ENCODE measurements at places on chromosomes 2 and 18.

- DNase-seq: peak; percentile 72
Observed at GRCh38 chr2:460861-461260, 173.0 kb upstream of the ALKAL2 start.

GRCh38 chr2:54772531-54772930, 49.1 kb downstream of the EML6 start:
- DNase-seq: no peak

- DNase-seq: no peak
Observed at GRCh38 chr2:37631698-37632097, 39.7 kb downstream of the CDC42EP3 start.

GRCh38 chr2:45006942-45007287, 2.3 kb downstream of the SIX2 start:
- DNase-seq: no peak

GRCh38 chr2:237557633-237558015, 8.8 kb upstream of the PRLH start:
- no peak for DNase-seq

DNA sequence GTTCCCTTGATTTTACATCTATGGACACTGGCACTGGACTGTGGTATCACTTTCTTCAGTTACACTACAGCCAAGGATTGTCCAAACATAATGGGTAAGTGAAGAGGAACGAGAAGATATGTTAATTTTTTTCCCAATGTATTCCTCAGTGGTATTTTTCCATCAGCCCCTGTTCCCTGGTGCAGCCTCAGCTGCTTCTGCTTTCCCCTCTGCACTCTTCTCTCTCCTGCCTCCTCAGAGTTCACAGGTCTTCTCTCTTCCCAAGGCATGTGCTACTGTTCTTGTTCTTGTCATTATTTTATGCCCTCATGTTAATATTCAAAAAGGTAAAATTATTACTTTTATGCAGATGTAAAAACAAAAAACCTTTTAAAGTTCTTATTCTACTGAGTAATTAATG, 378.0 kb upstream of the NRXN1 start:
- DNase-seq: no peak

DNA sequence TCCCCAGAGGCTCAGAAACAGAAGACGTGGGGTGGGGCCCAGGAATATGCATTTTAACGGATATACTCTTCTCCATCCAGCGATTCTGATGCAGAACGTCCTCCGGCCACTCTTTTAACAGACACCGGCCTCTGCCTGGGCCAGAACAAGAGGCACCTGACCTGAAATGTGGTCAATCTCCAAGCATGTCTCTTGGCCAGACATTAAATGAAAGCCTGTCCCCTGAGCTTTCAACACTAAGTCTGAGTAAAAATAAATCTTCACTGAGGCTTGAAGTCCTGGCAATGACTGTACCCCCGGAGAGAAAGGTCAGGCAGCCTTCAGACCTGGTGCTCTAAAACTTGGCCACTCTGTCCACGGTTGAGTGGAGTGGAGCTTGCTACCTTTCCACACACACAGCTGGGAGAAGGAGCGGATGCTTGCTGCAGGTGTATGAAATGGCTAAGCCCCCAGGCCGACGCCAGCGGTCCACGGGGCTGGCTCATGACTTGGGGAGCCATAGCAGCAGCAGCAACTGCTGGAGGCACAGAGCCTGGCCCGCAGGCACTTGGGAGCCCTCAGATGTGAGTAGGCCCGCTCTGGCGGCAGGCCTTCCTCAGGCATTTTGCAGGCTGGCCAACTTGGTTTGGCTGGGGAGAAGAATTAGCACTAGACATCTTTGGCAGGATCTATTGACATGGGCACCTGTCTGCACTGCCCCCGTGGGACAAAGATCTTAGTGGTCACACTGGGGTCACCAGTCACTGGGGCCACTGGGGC, 79.7 kb downstream of the TMEM17 start:
- DNase-seq: no peak

- DNase-seq: no peak
Observed at GRCh38 chr2:1502891-1503304, 89.6 kb downstream of the TPO start.

DNA sequence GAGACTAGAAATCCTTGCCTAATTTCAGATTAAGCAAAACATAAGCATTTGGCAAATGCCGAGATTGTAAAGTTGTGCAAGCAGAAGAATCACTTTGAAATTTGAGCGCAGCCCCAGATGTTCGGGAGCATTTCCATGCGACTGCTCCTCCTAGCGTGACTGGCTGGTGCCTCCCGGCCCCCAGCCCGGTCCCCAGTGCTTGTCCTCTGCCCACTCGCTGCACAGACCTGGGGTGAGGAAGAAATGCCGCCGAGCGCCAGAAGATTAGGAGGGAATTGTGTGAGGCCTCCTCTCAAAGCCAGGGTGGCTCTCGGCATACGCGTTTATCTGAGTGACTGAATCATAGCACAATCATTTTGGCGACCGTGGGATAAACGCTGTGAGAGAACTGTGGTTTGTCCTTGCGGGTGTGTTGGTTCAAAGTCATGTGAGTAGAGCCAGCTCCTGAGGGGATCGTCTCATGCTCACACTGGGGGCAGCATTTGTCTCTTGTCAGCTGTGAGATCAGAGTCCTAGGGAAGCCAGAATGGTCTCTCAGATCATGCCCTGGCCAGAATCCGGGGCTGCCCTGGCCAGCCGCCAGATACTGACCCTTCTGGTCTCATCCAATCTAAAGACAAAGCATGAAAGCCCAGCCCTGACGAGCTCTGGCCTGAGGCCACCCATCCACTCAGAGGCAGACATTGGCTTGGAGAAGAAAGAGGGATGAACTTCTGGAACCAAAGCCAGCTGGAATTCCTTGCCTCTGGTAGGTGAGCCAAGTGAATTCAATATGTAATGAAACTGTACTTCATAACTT, 189.3 kb downstream of the SH3RF3 start:
- DNase-seq: no peak

DNA sequence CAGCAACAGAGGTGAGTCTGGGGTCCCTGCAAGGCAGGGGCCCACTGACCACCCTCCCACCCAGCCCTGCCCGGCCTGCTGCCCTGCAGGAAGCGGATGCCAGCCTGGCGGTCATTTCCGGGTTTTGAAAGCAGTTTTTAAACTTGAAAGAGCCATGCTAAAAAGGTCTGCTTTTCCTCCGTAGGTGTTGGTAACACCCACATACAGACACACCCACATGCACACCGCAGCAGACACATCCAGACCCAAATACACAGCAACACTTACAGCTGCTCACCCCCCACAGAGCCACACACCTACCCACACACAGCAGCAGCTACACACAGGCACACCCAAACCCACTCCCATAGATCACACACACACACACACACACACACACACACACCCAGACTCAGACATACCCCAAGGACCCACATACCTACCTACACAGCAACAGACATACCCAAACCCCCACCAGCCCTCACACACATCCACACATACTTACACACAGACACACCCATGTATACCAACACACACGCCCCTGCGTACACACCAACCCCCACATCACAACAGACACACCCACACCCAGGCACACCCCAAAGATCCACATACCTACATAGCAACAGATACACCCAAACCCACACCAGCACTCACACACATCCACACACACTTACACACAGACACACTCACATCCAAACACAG, 7.6 kb downstream of the ZFP36L2 start:
- DNase-seq: peak; percentile 90

DNA sequence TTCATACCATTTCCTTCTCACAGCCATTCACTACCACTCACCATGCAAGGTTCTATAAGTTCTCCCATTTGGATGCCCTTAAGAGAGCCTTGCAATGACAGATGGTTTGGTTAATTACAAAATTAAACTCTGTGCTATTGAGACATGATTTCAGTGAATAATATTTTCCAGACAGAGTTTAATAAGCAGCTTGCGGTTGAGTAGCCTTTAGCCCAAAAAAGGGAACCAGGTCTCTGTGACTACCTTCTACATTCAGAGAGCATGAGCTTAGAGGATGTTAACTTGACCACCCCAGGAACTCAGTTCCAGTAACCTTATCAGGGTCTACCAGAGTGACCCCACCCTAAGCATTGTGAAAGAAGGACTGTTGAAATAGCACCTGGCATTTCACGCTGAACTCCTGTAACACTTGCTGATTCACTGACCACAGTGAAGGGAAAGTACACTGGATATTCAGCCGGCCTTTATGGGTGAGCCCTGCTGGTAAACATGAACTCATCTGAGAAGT, 1173.1 kb upstream of the ZEB2 start:
- peak; percentile 12 for DNase-seq

DNA sequence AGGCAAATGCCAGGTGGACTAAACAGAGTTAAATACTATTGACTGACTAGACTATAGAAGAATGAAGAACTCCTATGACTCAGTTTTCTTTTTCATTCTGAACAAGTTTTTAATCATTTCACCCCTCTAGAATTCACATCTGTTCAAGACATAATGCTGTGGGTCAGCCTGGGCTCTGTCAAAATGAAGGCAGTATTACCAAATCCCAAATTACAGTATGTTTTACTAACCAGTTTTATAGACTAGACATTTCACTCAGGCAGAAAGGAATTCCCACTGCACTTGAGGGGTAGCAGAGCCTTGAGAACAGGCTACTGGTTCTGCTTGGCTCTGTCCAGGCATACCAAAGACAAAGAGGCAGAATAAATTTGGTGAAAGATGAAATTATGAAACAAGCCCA, 511.7 kb downstream of the EPHA4 start:
- DNase-seq: no peak

DNA sequence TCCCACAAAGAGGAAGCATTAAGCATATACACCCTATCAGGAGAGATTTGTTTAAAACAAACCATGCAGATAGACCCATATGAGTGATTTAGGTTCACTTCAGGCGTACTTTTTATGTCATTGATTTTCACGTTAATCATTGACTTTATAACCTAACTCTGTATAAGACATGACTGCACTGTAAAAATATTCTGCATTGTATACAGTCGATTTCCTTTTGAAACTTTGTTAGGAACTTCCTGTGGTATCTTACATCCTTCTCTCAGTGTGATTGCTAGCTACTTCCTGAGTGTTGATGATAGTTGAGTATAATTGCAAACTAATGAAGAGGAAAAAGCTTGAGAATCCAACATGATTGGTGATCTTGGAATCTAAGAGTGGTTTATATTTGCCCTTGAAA, 69.4 kb downstream of the XIRP2 start:
- no peak for DNase-seq

DNA sequence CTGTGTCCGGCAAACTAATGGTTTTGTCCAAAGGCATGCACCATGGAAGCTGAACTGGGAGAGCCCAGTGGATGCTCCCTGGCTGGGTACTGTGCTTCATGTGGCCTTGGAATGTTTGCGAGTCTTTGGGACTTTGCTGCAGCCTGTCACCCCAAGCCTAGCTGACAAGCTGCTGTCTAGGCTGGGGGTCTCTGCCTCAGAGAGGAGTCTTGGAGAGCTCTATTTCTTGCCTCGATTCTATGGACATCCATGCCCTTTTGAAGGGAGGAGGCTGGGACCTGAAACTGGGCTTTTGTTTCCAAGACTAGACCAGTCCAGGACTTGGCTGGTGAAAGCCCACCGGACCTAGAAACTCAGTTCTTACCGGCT, 1.7 kb downstream of the MARS2 start:
- no peak for DNase-seq

DNA sequence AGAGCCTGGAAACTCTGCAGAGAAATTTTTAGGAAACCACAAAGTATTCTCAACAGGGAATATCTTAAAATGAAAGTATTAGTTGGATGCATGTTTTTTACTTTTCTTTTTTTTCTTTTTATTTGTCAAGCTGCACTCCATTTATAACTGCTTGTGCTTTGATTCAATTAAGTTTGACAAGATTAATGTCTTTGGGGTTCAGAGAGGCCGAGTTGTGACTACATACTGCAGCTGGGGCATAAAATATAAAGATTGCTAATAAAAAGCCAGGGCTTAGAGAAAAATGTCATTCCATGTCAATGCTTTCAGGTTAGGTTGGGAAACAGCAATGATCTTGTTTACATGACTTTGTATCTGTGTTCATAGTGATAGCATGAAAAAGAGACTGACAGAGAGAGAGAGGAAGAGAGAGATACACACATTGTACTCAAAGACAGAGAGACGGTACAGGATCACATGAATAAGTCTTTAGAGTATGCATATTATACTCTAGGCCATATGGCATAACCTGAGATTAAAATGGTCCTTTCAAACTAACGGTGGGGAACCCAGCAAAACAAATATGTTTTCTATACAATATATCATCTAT, 1022.3 kb upstream of the CNTNAP5 start:
- no peak for DNase-seq

GRCh38 chr2:236964291-236964690, 121.4 kb upstream of the COPS8 start:
- DNase-seq: no peak

DNA sequence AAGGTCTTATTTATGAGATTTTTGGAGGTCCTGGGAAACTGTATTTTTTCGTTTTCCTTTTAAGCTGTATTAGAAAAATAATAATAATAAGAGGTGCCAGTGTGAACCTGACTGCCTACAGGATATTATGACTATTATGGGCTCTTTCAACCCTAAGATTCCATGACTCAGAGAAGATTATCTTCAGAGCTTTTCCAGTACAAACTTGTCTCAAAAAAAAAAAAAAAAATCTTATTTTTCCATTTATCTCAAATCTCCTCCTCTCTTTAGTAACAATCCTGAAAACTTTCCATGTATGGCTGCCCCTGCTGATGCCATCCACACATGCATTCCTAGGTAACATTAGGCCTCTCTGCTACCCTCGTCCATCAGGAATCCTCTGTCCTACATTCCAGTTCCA, 36.7 kb upstream of the RPE start:
- DNase-seq: no peak

DNA sequence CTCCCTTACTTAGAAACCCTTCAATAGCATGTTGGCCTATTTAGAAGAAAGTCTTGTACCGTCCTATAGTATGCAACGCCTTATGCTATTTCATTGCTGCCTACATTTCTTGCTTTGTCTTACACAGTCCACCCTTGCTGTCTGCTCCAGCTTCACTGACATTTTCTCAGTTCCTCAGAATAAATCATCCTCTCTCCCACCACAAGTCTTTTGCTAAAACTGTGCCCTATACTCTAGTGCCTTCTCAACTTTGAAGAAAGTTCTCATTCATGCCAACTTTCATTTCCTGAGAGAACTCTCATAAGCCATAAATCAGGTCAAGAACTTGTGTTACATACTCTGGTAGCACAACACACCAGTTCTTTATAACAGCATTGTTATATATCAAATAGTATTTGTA, 54.3 kb upstream of the COL3A1 start:
- DNase-seq: no peak

DNA sequence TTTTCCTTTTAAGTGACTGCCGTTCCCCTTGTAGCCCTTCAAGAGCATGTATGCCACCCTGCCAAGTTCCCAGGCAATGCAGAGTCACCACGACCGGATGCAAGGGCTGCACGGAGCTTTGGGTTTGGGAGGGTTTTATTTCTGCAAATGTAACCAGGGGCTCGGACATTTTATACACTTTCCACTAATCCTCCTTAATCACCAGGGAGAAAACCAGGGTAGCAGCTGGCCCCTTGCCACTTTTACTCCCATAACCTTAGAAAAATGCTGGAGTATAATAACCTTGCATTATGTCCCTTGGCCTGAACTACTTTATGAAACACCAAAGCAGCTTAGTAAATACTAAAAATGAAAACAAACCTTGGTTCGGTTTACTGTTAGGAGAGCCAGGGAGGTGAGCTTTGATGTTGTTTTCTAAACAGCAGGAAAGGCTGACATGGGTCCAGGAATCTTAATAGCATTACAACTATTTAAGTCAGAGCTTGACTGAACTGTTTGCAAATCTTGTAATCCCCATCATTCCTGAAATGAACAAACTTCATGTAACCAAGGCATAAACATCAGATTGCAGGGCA, 152.8 kb upstream of the RIOK3 start:
- no peak for DNase-seq

GRCh38 chr18:39414009-39414700, 1848.6 kb upstream of the CELF4 start:
- no peak for DNase-seq

- DNase-seq: peak; percentile 82
Observed at GRCh38 chr2:241762933-241763369, 13.7 kb upstream of the GAL3ST2 start.

Data from CD4-positive, alpha-beta T cell treated with Interleukin-12 subunit alpha and Interleukin-12 subunit beta, for 1 hour (primary cell).